ENCODE measurements at places on chromosomes 12 and 14. TPM values are rescaled to one million over a fixed set of nuclear protein-coding genes. Genes with fewer than 3 reads are reported as not detected.

DNA sequence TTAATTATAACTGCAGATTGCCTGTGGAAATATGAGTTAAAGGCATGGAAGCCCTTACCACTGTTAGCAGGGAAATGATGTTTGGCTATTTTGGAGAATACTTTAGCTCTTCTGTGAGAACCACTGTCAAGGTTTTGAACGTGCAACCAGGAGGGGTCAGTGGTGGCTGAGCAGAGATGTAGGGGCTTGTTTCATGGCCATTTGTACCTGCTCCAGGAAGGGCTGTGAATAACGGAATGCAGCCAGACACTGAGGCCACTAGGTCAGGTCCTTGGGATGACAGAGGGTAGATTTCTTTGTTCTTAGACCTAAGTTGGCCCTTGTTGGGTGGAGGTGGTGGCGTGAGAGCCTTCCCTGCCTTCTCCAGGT, 8.3 kb downstream of the TRAF3 start:
- DNase-seq: no peak

- DNase-seq: peak; percentile 20
Measured at GRCh38 chr14:20400965-20401593, 12.2 kb downstream of the TEP1 start.

DNA sequence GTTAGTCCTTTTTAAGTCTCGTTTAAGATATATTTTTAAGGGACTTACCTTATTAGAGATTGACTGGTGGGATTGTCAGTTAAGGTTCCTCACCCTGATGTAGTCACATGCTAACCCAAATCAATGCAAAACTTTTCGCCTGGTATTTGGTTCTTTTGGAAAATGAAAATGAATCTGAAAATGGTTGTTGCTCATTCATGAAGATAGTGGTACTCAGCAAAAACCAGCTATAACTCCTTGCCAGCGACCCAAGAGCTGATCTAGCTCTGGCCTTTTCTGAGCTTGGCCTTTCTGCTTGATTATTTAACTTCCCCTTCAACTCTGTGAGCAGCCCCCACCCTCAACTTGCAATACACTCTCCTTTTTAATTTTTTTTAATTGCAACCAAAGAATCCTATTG, 85.0 kb upstream of the GTF2A1 start:
- DNase-seq: no peak

- no peak for DNase-seq
Measured at GRCh38 chr12:110916295-110916875, 4.0 kb downstream of the MYL2 start.

DNA sequence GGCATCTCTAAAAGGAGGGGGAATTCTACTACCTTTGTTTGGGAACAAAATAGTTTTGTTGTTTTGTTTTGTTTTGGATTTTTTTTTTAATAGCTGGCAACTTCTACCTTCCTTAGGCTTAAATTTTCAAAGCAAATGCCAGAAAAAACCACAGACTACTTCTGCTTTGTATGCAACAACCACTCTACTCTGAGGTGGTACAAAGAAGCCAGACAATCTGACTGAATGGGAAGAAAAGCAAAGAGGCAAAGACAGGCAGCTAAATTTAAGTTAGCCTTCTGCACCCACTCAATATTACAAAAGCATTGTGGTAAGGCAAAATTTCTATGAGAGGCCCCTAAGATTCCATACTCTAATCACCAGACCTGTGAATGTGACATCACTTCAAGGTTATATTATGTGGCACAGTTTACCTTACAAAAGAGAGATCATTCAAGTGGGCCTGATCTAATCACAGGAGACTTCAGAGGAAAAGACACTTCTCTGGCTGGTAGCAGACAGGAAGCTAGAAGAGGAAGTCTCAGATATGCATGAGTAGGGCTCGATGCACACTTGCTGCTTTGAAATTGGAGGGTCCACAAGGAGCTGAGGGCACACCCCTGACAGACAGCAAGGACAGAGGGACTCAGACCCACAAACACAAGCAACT, 566.6 kb downstream of the RPS29 start:
- no peak for DNase-seq

- no peak for DNase-seq
Measured at GRCh38 chr12:108933949-108934348, 54.1 kb downstream of the DAO start.

- DNase-seq: no peak
Measured at GRCh38 chr14:34678735-34679134, 35.7 kb downstream of the CFL2 start.

DNA sequence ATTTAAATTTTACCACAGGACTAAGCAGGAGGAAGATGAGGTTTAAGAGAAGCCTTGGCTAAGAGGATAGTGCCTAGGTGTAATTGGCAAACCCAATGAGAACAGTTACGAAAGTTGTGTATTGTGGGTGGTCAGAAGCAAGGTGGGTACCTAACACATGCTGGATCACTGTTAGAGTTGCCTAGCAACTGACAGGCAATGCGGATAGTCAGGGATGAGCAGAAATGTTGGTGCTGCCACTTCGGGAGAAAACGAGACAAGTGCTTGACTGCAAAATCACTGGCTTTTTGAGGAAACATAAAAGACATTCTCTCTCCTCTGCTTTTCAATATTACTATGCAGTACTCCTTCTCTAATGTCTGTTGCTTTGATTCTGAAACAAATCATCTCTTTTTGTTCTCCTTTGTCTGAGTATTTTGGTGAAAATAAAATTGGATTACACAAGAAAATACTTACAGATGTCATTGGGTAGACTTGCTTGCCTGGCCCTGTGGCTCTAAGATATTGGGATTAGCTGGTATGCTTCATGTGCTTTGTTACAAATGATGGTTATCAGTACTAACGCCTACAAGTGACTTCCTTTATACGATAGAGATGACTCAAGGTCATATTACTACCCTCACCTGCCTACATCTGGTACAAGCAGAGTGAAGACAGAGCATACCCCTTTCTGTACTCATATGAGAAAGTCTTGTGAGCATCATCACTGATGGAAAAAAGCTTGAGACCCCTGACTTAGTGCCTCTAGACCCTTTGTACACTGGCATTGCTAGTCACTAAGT, 48.0 kb downstream of the TDP1 start:
- no peak for DNase-seq

- DNase-seq: no peak
Measured at GRCh38 chr14:83047059-83047830, 1513.6 kb upstream of the SEL1L start.

GRCh38 chr12:99915251-99916082, 69.3 kb downstream of the ANKS1B start:
- DNase-seq: no peak

- DNase-seq: no peak
Measured at GRCh38 chr12:122659579-122659978, 43.6 kb downstream of the HCAR2 start.

DNA sequence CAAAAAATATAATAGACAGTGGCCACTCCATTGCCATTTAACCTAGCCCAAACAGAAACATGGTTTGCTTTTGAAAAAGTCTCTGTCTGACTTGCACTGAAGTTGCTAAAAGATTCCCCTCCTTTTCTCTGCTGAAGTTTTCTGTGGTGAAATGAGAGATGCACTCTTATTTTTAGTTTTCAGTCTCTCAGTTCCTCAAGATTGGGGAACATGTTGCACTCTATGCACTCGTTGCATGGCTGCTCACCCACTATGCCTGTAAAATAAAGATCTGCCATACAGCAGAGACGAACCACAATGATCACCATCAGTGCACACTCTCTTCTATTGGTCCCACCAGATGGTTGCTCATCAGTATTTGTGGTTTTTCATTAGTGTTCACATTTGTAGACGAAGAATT, 13.1 kb upstream of the DAAM1 start:
- no peak for DNase-seq

DNA sequence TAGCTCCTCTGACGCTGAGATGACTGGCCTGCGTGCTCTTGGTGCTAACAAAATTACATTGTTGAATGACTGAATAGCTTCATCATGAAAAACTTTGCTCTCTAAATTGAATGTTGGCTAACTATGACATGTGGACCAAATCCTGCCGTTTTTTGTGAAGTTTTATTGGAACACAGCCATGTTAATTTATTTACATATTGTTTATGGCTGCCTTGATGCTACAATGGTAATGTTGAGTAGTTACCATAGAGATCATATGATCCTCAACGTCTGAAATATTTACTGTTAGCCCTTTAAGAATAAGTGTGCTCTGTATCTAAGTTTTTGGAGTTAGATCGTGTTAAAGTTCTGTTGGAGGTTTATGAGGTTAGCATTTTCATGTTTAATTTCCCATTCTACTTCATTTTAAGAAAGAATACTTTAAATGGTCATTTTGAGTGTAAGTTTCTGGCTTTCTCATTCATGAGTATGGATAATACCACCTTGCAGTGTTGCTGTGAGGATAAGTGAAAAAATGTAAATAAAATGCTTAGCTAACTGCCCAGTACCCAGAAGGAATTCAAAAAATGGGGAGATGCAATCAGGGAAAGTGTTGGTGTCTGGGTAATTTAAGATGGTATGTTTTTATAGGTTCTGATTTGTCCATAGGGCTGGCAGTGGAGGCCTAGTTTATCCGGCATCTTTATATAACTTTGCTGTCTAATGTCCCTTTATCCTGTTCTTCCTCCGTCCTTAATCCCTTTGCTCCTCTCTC, 35.3 kb downstream of the NUBPL start:
- no peak for DNase-seq

- no peak for DNase-seq
Measured at GRCh38 chr12:27777141-27777540, 2.9 kb upstream of the KLHL42 start.

GRCh38 chr12:12784911-12785814, at the start of gene APOLD1:
APOLD1 (plus strand) TSS chr12:12785659; CDS start chr12:12785692, 33 bp downstream.
- DNase-seq: no peak

DNA sequence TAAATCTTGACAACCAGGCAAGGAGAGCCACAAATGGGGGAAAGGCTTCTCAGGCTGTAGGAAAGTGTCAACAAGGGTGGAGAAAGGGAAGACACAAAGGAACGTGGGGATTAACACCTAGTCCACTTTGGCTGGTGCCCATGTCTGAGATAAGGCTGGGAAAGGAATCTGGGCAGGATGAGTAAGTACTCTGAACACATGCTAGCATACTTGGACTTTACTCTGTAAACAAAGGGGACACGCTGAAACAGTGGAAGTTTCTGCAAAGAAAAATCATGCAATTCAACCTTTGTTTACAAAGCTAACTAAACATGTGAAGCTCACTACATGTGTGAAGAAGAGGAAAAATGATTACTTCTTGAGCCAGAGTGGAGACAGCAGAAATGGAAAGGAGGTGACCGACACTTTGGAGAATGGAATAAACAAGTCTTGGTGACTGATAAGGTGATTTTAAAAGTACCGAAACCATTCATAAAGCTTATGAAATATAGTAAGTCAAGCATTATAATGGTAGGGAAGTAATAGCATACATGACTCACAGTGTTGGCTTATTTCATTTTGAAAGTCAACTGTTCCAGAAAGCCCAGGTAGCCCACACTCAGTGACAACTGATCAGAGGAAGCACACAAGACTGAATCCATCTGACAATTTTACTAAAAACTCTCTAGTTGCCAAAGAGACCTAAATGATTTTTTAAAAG, 13.2 kb downstream of the CPNE8 start:
- no peak for DNase-seq

DNA sequence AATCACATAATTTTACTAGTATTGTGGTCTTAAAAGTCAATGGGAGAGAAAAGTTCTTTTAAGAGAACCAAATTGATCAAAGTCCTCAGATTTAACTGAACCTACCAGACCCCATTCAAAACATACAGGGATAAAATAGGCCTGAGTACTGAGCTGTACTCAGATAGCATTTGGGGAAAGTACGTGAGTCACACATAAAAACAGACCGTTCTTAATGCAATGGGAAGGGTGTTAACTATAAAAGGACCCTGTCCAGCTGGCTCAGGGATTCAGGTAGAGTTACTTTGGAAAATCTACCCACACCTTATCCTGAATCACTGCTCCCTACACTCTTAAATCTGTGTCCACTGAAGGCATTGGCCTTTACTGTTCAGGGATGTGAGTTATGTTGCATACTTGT, 78.0 kb downstream of the PTPN21 start:
- DNase-seq: no peak

DNA sequence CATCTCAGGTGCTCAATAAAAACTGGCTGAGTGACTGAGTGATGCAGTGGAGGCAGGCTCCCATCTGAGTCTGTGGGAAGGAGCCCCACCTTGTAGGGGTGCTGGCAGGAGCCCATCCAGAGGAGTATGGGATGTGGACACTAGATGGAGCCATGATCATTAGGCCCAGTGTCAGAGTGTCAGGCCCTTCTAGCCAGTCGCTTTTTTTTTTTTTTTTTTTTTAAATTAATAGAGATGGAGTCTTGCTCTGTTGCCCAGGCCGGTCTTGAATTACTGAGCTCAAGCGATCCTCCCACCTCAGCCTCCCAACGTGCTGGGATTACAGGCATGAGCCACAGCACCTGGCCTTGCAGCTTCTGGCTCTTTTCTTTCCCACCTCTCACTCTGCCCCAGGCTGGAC, 11.5 kb downstream of the RITA1 start:
- peak; percentile 93 for DNase-seq

DNA sequence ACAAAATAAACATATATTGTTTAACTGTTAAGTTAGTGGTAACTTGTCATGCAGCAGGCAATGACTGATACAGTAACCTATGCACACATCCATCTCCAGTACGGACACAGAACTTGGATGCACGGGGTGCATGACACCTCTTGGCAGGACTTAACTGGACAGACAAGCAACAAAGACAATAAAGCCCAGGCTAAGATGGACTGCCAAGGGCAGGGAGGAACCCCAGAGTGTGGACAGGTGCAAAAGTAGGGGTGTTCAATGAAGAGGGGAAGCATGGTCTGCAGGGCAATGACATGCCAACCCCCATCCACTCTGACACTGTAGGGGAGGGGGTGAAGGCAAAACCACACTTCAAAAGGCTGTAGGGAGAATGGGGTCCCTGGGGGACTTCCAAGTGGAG, 11.7 kb downstream of the SSH1 start:
- DNase-seq: no peak

DNA sequence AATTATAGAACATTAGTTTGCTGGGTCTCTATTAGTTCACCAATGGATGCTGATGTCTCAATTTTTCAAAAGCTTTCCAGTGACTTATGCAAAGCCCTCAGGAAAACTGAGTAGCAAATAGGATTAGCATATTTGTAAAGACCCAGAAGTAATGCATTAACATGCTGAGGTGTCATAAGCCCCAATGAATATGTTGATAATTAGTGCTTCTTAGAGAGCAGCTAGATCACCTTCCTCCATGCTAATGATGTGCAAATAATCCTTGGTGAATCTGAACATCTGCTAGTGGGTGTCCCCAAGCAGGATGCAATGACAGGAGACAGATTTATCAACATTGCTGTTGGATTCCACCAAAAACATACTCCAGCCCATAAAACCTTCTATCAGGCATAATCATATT, 19.0 kb downstream of the IFNG start:
- DNase-seq: no peak

- no peak for DNase-seq
Measured at GRCh38 chr14:34110531-34110930, 159.7 kb upstream of the EGLN3 start.

GRCh38 chr12:92058664-92059063, 87.0 kb downstream of the BTG1 start:
- DNase-seq: no peak

C12orf60 gene
- total RNA-seq: not detected

LRTM2 gene
- total RNA-seq: not detected

TAS2R14 gene
- 0.88 TPM for total RNA-seq

SYCP3 gene
- total RNA-seq: not detected

PDE3A gene
- 1.5 TPM for total RNA-seq

CLEC7A gene
- total RNA-seq: 4.8 TPM

SOS2 gene
- total RNA-seq: 29.5 TPM

ZNF891 gene
- 1.4 TPM for total RNA-seq

DCAF11 gene
- total RNA-seq: 66.4 TPM

KRT79 gene
- total RNA-seq: 130 TPM
